Activated CD8-positive, alpha-beta memory T cell treated with anti-CD3 and anti-CD28 coated beads, Interleukin-2, amount 10 ng/mL, durations not matched to agents 7 days and 5 days (primary cell): ENCODE measurements at places on chromosomes 7 and 10. TPM values are rescaled to one million over a fixed set of nuclear protein-coding genes. Genes with fewer than 3 reads are reported as not detected.

Gene CNPY1
- total RNA-seq, result not detected

DNA sequence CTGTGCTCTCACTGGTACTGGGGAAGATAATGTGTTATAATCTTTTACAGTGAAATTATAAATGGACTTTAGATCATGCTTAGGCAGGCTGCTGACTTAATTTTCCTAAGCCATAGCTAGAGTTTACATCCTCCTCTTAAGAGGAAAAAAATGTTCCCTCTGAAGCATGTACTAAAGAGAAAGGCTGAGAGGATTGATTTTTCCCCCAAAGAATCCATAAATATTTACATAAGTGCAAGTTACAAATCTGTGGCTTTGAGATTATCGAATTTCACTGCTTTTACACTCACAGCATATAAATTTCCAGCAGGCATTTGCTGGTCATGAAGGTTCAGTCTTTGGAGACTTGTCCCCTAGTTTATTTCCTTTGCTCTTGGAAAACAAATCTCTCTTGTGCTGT, 43.7 kb downstream of the CREB5 start:
- H3K4me3 ChIP-seq, result no peak overlapping the region
- H3K27ac ChIP-seq, result no peak overlapping the region
- H3K36me3 ChIP-seq, result no peaks in the 10 kb centered on the region
- H3K4me1 ChIP-seq, result no peaks in the 10 kb centered on the region
- no peak for DNase-seq

- H3K27me3 ChIP-seq, result peaks cover 25% of the 10 kb centered on the region
- DNase-seq, result no peak
- H3K4me1 ChIP-seq, result no peaks in the 10 kb centered on the region
- H3K27ac ChIP-seq, result no peak overlapping the region
- H3K4me3 ChIP-seq, result no peak overlapping the region
These were observed 21.8 kb downstream of the UNCX start for GRCh38 chr7:1254281-1255079.

DNA sequence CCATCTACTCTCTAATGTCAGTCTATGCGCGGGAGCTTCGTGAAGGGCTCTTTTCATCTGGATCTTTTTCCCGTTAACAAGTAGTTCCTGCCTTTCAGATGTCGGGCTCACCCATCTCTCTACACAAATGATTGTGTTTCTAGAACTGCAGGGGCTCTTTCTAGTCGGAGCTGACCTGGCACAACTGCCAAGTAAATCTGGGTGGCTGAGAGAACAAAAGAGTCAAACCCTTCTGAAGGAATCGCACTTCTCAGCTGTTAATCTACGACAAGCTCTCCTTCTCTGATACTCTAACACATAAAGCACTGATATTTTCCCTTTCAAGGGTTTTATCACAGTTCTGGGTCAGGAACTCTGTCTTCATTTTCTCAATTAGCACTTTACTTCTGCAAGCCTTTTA, 144.7 kb downstream of the NRP1 start:
- H3K27ac ChIP-seq, result no peak overlapping the region
- H3K27me3 ChIP-seq, result peaks cover 19% of the 10 kb centered on the region
- H3K36me3 ChIP-seq, result no peaks in the 10 kb centered on the region
- H3K4me3 ChIP-seq, result no peak overlapping the region
- H3K4me1 ChIP-seq, result no peaks in the 10 kb centered on the region

Gene ZNF746
- total RNA-seq, result 22.1 TPM
